ENCODE measurements at places on chromosomes 6 and 20.

- DNase-seq: no peak
These were observed 91.6 kb downstream of the EPM2A start for GRCh38 chr6:145643760-145644159.

GRCh38 chr6:75230484-75231325 is 12.9 kb downstream of the COX7A2 start:
- DNase-seq: peak; percentile 35

GRCh38 chr6:161815965-161816364 is 542.1 kb upstream of the AGPAT4 start:
- no peak for DNase-seq

- no peak for DNase-seq
These were observed 278.5 kb downstream of the CDKAL1 start for GRCh38 chr6:20812776-20813175.

DNA sequence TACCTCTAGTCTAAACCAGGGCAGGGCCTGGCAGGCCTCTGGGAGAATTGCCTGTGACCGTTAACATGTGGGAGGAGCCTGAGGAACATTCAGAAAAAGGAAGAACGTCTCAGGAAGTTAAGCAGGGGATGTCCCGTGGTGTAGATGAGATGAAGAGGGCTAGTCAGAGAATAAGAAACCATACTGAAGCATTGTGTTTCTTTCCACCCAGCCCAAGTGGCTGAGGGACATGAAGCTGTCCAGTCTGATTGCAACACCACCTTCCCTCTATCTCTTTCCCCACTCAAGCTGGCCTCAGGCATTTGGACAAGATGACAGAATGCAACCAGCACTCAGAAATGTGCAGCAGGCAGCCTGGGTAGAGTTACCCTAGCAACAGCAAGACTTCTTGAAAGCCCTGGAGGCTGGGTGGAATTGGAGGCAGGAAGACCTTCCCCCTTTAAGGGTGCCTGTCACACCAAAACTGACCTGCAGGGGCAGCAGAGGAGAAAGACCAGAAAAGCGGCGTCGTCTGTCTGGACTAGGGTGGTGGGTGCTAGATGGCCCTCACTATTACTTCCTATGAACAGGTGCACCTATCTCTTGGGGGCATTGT is 186.1 kb downstream of the UNC5CL start:
- peak; percentile 40 for DNase-seq

- DNase-seq: no peak
These were observed 131.5 kb upstream of the F13A1 start for GRCh38 chr6:6452002-6452401.

DNA sequence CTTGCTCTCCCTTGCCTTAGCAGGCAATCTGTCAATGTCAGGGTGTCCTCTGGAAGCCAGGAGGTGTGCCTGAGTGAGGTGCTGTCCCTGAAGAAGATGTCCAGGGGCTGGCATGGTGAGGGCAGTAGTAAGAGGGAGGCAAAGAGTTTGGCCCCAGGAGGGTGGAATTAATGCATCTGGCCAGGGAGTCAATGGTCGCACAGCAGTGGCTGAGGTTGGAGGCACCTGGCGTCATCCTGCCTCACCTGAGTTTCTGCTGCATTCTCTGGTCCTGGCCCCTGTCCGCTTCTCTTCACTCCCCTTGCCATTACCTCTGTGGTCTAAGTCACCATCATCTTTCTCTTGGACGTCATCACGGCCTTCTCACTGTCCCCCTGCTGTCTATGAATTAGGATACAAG is 206.6 kb downstream of the ZMYND8 start:
- DNase-seq: no peak

GRCh38 chr6:119314885-119315272 is 34.7 kb downstream of the MAN1A1 start:
- DNase-seq: no peak

GRCh38 chr6:132483779-132484679 is 28.9 kb downstream of the STX7 start:
- peak; percentile 45 for DNase-seq

DNA sequence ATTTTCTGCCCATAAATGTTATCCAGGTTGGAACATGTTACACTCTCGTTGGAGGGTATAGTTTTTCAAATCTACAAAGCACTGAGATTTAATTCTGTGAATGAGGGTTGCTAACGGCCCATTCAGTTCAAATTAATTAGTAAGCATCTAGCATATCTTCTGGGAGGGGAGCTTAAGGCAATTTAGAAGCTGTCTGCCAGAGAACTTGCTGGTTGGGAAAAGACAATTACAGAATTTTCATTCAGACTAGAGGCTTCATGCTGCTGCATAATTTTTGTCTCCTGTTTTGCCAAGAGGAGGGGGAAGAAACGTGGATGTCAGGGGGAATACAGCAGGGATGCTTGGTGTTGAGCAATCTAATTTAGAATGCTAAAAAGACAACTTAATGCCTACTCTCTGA is 268.3 kb upstream of the FAM83B start:
- DNase-seq: no peak

DNA sequence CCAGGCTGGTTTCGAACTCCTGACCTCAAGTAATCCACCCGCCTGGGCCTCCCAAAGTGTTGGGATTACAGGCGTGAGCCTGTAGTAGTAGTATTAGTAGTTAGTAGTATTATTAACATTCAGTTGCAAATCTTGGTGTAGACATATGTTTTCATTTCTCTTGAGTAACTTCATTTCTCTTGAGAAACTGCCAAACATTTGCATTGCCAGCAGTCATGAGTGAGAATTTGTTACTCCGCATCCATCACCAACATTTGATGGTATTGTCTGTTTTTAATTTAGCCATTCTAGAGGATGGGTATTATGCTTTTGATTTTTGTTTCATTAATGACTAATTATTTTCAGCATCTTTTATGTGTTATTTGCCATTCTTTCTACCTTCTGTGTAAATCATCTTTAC is 1.5 kb upstream of the ERVFRD-1 start:
- no peak for DNase-seq

- peak; percentile 71 for DNase-seq
These were observed 67.4 kb upstream of the XRN2 start for GRCh38 chr20:21235484-21236445.

DNA sequence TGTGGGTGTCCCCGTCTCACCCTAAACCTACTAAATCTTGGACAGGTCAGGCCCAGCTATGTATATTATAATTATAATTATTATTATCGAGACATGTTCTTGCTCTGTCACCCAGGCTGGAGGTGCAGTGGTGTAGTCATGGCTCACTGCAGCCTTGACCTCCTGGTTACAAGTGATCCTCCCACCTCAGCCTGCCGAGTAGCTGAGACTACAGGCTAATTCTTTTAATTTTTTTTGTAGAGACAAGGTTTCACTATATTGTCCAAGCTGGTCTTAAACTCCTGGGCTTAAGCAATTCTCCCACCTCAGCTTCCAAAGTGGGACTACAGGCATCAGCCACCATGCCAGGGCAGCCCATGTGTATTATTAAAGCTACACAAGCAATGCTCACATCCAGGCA is 10.5 kb downstream of the ADGRF1 start:
- DNase-seq: no peak

DNA sequence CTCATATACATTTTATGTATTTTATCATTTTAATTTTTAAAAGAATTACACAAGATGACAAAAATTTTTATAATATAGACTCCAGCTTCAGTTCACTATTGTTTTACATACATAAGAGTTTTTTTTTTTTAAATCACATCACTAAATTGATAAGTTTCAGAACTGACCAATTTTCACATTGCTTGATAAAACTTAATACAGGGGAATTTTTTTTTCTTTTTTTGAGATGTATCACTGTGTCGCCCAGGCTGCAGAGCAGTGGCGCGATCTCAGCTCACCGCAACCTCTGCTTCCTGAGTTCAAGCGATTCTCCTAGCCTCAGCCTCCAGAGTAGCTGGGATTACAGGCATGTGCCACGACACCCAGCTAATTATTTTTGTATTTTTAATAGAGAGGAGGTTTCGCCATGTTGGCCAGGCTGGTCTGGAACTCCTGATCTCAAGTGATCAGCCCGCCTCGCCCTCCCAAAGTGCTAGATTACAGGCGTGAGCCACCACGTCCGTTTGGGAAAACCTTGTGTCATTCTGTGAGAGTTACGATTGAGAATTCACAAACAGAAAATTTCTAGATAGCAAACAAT is 36.6 kb upstream of the BTN3A2 start:
- DNase-seq: peak; percentile 41

DNA sequence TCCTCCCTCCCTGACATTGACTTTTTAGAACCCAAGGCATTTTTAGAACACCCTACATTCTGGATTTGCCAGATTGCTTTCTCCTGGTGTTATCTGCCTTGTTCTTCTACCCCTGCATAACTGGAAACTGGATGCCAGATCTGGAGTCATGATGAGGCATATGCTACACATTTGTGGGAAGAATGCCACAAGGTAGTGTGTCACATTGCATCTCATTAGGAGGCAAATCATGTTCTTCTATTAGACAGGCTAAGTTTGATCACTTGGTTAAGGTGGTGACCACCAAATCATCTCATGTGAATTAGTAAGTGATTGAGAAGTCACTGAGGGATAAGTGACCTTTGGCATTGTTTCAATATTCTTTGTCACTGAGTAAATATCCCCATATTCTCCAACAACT is 12.9 kb upstream of the NKX2-2 start:
- DNase-seq: no peak

GRCh38 chr6:159609652-159610178 is 83.3 kb downstream of the SOD2 start:
- DNase-seq: no peak

- DNase-seq: peak; percentile 4
These were observed 15.4 kb downstream of the SRC start for GRCh38 chr20:37361336-37361735.

DNA sequence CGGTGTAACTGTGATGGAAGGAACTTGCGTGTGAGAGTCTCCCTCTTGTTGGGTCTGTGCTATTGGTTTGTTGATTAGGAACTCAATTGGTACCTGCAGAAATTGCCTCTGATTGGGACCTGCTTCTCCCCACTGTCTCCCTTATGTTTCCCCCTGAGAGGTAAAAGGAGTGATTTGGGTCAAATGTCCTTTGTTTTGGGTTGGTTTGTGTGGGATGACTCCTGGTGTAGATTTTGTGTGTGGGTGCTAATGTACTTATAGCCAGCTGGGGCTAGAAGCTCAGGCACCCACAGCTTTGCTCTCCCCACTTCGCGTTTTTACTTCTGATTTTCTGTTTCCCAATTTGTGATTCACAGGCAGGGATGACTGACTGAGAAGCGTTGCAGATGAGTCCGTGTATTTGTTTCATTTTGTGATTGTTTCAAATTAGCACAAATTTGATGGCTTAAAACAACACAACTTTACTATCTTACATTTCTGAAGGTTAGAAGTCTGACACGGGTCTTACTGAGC is 79.1 kb downstream of the UTRN start:
- DNase-seq: no peak

GRCh38 chr20:24768201-24768636 is 180.8 kb upstream of the CST7 start:
- peak; percentile 54 for DNase-seq

DNA sequence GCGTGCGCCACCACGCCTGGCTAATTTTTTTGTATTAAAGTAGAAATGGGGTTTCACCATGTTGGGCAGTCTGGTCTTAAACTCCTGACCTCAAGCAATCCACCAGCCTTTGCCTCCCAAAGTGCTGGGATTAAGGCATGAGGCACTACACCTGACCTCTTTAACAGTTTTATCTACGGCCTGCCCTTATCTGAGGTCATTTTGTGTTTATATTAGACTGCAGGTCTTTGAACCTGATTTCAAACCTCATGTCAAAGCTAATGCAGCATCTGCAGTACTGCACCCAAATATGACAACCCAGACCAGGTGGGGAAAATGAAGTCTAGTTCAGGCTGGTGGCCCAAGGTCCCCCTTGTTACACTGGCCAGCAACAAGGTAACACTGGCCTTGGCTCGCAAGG is 89.3 kb upstream of the ARMC2 start:
- DNase-seq: no peak

GRCh38 chr6:11232770-11233626 is 530 bp upstream of the NEDD9 start:
- DNase-seq: no peak

- peak; percentile 93 for DNase-seq
These were observed at the start of gene TBC1D32 for GRCh38 chr6:121334299-121335086. Gene TBC1D32 (minus strand): TSS chr6:121334480. CDS start chr6:121334430, 50 bp downstream.

GRCh38 chr6:134477991-134478635 is 160.2 kb upstream of the SGK1 start:
- DNase-seq: no peak

- no peak for DNase-seq
These were observed 94.8 kb downstream of the CDYL start for GRCh38 chr6:4870821-4871494.

- DNase-seq: no peak
These were observed 8.5 kb upstream of the SRC start for GRCh38 chr20:37337208-37337991.

- peak; percentile 28 for DNase-seq
These were observed 378.1 kb downstream of the BTBD9 start for GRCh38 chr6:38261626-38262025.

- DNase-seq: no peak
These were observed 17.2 kb upstream of the BTBD9 start for GRCh38 chr6:38656896-38657295.

DNA sequence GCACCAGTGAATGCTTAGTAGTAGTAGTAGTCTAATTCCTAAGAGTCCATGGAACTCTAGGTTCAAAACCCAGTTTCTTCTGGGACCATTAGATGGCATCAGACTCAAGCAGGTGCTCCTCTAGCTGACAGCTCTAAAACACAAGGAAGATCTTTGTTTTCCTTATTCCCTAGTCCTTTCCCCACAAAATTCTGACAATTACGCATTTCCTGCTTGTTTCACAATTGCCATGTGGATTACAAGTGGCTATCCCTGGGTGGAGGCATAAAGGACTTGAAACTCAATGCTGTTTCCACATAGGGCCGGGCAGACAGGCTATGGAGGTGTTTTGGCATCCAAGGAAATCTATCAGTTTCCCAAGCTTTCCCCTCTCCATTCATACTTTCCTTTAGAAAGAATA is 9.2 kb upstream of the HLA-DOB start:
- DNase-seq: no peak

DNA sequence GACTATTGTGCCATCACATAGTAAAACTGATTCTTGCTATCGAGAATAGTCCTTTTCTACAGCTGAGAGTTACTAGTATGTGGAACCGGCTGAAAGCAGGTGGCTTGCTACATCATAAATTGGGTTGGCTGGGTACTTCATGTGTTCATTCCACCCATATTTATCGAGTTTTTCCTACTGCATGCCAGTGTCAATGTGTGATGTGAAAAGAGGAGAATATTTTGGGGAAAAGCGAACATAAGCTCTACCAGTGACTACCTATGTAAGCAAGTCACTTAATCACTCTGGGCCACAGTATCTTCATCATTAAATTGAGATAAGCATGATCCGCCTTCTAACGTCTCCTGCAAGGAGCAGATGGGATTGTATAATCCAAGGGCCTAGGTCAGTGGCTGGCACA is 61.0 kb downstream of the TSHZ2 start:
- no peak for DNase-seq
